HT1080 (cell line): ENCODE measurements at places on chromosomes 6 and 20.

DNA sequence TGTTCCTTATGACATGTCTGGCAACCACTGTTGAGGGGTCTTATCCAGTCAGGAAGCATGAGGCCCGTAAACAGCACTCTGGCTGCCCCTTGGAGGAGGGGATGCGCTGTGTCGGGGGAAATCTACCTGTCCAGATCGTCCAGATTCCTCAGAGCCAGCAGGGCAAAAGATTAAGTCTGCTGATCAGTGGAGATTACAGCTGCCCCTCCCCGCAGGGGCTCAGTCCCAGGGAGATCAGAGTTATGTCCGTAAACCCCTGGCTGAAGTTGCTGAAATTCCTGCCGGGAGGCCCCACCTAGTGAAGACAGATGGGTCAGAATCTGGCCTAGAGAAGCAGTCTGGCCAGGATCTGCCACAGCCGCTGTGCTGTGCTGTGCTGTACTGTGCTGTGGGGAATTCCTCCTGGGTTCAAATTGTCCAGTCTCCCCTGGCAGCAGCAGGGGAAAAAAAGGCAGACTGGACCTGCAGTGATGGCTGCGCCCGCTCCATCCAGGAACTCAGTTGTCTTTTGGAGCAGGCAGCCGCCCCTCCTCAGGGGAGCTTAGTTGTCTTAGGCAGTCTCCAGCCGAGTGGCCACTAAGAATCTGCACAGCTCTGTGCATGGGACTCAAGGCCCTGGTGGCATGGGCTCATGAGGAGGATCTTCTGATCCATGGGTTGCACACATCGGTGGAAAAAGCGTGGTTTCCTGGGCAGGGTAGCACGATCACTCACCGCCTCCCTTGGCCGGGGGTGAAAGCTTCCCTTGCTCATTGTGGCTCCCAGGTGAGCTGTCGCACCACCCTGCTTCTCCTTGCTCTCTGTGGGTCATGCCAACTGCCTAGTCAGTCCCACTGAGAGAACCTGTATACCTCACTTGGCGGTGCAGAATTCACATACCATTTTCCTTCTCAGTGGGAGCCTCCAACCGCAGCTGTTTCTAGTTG, 1368.8 kb upstream of the ADGRB3 start:
- DNase-seq, result no peak

DNA sequence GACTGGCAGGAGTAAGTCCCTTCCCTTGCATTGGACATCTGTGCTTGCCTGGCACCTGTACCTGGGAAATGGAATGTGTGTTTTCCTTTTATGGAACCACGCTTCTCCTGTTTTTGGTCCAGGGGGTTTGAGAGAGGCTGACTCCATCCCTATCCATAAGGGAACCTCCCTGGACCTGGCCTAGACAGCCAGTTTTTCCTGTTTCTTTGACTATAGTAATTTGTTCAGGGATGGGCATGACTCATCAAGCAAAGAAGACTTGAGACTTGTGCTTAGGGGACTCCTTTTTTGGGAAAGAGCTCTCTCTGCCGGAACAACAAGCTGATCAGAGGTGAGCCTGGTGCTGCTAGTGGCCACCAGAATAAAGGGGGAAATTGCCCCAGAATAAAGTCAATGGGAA, 393.8 kb downstream of the CDH26 start:
- DNase-seq, result no peak

DNA sequence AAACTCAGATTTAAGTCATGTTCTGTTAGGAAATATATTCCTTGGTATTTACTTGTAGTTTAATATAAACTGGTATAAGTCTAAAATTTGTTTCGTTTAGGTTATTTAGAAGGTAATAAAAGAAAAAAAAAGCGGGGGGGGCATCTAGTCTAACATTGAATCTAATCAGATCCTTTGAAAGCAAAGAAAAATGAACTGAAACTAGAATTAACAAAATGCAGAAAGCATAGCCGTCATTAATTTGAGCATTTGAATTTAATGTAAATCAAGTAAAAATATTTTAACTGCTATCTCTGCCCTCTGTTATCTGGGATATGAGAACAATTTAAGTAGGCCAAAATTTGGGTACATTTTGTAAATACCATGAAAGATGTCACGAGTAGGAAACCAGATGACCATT, 54.1 kb downstream of the SNX9 start:
- DNase-seq, result no peak

- no peak for DNase-seq
These were observed 1375.6 kb downstream of the EPHA7 start for GRCh38 chr6:92043777-92044176.

- DNase-seq, result no peak
These were observed 92.7 kb downstream of the AGPAT4 start for GRCh38 chr6:161181121-161181520.

DNA sequence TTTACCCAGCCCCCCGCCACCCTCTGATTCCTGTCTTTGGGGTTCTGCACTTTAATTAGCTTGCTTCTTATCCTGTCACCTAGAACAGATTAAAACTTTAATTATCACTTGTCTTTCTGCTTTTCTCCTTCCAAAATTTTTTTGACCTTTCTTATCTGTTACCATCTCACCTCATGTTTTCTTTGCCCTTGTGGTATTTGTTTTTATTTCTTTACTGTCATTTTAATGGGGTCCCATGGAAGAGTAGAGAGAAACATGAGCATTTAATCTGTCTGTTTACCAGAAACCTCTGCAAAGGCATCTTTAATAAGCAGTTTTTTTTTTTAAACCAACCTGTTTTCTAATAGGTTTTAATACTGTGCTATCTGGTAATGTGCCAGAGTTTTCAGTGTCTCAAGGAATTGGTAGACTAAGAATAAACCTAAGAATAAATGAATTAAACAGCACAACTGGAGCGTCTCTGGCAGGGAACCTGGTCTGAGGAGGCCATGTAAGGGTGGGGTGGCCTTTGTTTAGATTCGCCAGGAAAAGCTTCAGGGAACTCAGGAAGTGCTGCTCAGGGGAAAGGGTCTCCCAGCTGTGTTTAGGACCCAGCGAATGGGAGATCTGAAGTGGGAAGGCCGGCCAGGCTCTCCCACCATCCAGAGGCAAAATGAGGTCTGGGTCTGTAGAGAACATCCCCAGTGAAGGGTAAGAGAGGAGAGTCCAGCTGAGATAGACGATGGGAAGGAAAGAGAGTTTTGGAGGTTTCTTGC, 69.8 kb downstream of the ARID1B start:
- DNase-seq, result no peak

DNA sequence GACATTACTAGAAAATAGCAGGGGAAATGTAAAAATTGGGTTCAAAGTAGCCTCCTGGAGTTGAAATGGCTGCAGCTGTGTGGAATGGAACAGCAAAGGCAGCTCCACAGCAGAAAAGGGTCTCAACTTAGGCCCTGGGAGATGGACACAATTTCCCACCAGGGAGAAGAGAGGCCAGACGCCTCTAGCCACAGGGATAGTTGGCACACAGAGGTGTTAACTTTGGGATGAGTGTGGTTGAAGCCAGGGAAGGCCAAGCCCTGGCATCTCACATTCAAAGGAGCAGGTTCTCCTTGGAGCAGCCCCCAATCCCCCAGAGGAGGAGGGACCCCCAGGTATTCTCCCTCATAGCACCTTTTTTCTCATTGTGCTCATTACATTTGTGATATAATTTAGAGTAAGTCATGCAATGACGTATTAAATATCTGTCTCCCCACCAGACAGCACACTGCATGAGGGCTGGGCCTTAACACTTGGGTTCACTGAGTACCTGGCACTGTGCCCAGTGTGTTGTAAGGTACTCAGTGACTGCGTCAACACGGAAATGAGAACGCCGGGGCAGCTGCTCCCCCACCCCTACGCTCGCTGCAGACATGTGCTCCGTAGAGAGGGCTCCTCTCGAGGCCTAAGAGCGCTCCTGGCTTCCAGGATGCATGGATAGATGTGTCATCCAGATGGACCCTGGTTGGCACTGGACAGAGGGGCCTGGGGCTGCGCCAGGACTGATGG, 76.0 kb upstream of the CD93 start:
- DNase-seq, result no peak

- peak; percentile 4 for DNase-seq
These were observed 55.7 kb upstream of the FERMT1 start for GRCh38 chr20:6178537-6178936.

DNA sequence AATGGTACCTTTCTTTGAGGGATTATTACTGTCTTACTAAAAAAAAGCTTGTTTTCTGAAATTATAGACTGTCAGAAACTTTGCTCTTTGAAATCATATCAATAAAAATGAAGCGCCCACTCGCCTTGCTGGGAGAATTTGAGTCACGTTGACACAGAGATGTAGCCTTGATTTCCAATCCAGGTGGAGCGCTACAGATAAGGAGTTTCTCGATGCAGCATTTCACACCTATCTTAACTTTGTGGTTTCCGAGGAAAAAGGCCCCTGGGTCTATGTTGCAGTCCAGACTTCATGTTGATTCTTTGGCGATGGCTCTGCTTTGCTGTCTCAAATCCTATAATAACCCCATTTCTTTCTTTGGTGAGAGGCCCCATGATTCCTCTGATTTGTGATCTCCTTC, 158.1 kb upstream of the ARG1 start:
- no peak for DNase-seq

- no peak for DNase-seq
These were observed 44.8 kb downstream of the ITPR3 start for GRCh38 chr6:33665957-33666356.

DNA sequence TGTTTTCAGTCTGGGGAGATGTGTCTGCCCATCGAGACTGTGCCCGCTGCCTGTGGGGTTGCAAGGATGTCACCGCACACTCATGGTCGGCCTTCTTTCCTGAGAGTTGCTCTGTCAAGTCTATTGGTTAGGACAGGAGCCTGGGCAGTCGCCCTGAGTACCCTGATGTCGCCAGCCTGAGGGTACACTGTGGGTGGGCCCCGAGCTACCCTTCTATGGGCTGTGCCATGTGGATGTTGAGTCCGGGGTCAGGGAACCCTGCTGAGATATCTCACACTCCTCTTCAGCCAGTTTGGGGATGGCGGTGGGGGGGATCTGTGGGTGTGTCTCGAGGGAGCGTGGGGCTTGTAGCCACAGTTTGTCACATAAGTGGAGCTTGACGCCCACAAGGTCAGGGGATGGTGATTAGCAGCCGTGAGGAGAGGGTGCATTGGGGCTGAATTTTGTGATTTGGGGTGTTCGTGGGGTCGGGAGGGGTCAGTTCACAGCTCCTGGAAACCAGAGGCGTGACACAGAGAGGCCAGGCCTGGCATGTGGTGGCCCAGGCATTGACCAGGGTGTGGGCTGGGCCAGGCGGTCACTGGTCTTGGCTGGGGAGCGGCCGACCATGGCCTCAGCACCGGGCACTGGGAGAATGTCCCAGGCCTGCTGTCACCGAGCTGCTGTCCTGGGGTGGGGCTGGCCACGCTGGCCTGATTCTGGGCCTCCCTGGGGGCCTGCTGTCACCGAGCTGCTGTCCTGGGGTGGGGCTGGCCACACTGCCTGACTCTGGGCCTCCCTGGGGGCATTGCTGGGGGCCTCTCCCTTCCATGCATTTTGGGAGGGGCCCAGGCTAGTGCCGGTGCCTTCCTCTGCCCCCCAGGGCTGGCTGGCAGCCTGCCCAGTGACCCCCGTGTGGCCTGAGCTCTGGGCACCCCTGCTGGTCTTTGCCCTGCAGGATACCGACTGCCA, 1.6 kb upstream of the NPBWR2 start:
- no peak for DNase-seq

- no peak for DNase-seq
These were observed 953.7 kb downstream of the TFAP2A start for GRCh38 chr6:9461188-9461587.

- no peak for DNase-seq
These were observed 94.7 kb upstream of the PLCB4 start for GRCh38 chr20:8974009-8974708.

GRCh38 chr6:142781129-142781528, 163.8 kb downstream of the HIVEP2 start:
- no peak for DNase-seq

GRCh38 chr6:134436281-134436815, 118.4 kb upstream of the SGK1 start:
- peak; percentile 95 for DNase-seq

- DNase-seq, result no peak
These were observed 303.9 kb downstream of the FOXC1 start for GRCh38 chr6:1913577-1913976.

- no peak for DNase-seq
These were observed 2.9 kb downstream of the SALL4 start for GRCh38 chr20:51799401-51799860.

DNA sequence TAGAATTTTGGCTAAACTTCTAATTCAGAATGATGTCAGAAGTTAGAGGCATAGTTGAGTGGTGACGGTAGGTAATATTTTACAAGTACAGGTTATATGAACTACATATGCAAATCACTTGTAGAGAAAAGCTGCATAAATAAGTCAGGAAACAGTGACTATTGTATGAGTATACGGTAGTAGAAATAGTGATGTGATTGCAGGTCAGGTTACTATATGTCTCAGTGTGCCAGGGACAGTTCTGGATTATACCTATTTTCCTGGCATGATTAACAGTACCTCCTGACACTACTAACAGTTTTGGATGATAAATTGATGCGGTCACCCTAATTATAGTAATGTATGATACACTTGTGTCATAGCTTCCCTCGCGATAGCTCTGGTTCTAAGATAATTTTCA, 9.2 kb downstream of the DNAH8 start:
- no peak for DNase-seq

DNA sequence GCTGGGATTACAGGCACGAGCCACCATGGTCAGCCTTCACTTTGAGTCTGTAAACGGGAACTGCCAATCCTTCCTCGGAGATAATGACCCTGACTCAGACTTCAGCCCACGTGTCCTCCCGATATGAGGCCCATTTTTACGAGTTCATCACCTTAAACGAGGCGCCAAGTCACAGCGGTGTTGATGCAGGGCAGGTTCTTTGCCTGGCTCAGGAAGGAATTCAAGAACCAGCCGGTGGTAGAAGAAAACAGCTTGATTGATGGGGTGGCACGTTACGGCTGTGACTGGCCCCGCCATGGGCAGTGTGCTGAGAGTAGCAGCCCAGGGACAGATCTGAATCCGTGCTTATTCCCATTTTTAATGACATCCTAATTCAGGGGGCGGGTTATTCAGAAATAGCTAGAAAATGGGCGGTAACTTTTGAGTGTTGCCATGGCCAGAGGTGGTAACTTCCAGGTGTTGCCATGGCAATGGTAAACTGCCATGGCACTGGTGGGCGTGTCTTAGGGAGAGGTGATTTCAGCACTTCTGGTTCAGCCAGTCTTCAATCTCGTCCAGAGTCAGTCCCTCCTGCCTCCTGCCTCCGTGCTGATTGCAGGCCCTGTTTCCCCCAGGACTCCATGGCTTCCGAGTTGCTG, 9.1 kb upstream of the MAP1LC3A start:
- DNase-seq, result no peak

- no peak for DNase-seq
These were observed 17.0 kb upstream of the MRS2 start for GRCh38 chr6:24385536-24386269.
